Activated CD4-positive, CD25-positive, alpha-beta regulatory T cell treated with anti-CD3 and anti-CD28 coated beads, Interleukin-2, amount 50 U/mL, for 16 hours (primary cell): ENCODE measurements at places on chromosomes 12 and 14.

- no peak for DNase-seq
These were observed 81.9 kb upstream of the ATF7IP start for GRCh38 chr12:14283489-14284144.

DNA sequence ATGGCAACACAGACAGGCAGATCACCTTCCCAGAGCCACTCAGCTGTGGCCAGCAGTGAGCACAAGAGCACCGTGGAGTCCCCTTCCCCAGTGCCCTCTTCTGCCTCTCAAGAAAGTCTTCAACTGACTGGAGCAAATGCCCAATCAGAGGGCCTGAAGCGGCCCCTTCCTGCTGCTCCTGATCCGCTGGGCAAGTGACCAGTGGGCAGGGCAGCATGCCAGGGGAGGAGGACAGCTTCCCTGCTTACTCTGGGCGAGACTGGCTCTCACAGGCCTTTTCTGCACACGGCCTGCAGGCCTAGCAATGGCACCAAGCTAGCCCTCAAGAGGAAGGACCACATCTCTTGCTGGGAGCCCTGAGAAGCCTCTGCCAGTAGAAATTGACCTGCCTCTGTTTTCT, 890 bp downstream of the KRT71 start:
- DNase-seq = no peak

DNA sequence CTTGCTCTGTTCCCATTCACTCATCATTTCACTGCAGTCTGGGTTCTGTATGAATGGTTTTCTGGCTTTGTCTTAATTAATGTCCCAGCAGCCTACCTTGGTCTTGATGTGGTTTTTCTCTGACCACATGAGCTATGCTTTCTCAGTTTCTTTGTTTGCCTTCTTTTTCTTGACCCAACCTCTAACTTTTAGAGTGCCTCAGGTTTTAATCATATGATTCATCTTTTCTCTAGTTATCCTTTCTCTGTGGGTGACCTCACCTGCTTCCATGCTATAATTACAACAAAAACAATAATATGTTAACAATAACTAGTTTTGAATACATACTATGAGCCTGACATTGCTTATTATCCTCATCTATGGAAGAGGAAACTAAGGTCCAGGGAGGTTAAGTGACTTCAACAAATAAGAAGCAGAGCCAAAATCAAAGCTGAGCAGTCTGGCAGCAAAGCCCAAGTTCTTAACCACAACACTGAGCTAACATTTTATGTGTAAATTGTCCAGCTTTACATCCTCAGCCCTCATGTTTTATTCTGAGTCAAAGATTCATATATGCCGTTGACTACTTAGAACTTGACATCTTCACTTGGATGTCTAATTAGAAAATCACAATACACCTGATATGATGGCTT, 4.7 kb upstream of the EPYC start:
- no peak for DNase-seq

- no peak for DNase-seq
These were observed 4.0 kb upstream of the CRIP2 start for GRCh38 chr14:105470350-105471296.

DNA sequence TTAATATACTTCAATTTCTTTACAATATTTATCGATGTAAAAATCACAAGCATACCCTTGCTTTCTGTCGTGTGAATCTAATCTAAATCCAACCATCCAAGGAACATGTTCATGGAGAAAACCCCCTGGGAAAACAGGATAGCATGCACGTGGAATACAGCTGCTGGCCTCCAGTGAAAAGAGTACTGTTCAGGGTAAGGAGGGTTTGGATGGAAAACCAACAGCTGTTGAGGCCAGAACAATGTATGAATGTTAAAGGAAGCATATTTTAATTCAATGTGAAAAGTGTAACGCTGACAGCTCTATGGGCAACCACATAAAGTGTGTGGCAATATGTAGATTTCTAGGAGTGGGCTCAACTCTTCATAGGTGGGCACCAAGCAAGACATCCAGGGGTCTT, 344.0 kb downstream of the TMEM132D start:
- no peak for DNase-seq

DNA sequence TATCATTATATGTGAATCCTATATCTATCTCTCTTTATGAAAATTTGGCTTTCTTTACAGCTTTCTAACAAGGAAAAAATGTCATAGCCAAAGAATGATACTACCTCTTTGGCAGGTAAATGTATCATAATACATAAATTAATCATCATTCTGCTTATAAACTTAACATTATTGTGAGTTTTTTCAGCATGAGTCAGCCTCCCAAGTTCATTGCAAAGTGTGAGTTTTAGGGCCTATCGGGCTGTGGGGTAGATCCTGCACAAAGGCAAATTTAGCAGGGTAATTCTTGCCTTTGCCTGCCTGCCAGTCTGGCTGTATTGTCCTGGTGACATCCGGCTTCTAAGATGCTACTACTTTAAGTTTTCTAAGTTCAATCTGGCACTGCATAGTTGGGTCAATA, 412.6 kb downstream of the MDGA2 start:
- no peak for DNase-seq

GRCh38 chr12:49055978-49056754, 4.4 kb downstream of the KMT2D start:
- DNase-seq = peak; percentile 17

- DNase-seq = no peak
These were observed 338.8 kb upstream of the SFSWAP start for GRCh38 chr12:131372171-131372475.

DNA sequence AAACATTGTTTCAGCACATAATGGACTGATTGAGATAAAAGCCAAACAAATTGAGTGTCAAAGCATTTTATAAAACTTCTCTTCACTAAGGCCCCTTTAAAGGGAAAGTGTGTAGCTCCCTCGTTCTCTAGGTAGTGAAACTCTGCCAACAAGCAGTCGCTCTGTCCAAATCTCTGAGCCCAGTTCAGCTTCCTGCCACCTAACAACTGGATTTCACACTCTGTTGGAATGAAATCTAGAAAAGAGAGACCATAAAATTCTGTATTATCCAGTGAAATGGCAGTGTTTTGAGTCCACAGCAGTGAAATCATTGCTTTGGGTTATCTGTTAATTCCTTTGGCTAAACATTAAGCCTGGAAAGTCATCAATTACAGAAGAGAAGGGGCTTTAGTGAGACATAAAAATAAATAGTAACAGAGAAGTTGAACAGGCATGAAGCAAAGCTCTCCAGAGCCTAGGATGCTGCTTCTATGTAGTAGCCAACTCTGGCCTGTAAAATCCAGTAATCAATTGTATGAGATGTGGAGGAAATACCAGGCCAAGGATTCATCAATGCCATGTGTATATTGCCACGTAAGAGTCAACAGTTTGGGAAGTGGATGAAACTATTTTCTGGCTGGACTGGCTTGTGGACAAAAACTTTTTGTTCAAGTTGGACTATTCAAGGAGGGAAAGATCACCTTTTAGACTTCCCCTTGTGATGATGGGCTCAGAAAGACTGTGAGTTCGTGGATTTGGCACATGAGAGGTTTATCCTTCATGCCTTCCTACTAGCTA, 122.5 kb downstream of the WIF1 start:
- no peak for DNase-seq

GRCh38 chr12:57619434-57620244, 8.4 kb downstream of the ARHGEF25 start:
- no peak for DNase-seq

DNA sequence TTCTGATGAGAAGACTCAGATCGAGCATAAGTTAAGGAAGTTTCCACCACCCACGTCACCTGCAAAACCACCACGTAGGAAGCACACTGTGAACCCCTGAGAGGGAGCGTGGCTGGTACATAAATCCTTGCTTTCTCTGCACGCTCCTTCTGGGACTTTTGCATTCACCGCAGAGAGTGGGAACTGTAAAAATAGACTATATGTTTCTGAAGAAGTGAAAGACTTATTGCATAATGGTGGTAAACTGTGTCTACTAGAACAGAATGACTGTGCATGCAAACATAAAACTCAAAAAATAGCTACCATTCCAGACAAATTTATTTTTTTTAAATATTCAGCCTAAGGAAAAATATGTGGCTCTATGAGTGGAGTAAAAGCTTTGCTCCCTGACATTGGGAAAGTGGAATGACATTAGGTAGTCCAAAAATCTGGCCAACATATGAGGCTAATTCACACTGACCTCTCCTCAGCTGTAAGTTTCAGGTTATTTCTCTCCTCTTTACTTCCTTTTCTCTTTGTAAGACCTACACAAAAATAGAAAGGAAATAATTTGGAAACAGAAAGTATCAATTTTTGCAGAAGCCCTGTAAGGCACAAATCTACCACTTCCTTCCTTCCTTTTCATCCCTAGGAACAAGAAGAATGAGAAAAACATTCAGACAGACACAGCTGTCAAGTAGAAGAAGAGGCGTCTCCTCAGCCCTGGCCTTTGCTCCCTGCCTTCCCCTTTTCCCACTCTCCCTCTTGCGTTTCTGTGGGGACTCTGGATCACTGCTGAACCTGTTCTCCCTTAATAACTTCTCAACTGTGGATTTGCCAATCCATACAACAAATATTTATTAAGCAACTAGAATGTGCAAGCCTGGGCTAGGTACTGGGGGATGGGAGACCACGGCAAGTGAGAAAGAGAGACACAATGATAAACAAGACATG, 264.3 kb upstream of the FOXN3 start:
- DNase-seq = no peak

DNA sequence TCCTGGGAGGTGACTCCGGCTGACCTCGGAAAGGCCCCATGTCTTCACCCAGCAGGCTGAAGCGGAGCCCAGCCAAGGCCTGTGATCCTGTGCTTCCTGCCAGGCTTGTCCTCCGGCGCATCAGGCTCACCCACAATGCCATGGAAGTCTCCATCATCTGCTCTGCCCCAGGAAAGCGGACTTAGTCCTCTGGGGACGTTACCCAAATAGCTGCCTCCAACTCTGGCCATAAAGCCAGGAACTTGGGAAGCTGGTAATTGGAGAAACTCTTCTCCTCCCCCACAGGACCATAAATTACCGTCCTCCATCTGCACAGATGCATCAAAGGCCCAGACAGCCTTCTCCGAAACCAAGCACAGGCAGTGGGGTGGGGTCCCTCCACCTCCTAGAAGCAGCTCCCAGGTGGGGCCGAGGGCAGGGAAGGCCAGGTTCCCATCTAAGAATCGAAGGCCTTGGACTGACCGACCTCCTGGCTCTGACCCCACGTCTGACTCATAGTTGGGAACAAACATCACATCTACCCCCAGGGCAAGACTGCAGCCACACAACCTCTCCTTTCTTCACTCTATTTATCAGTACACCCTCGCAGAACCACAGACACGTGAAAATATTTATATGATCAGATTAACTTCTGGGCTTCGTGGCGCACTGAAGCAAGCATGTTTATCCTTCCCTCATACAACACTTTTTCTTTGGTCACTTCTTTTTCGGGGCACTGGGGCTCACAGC, 56.4 kb downstream of the PITPNM2 start:
- no peak for DNase-seq

DNA sequence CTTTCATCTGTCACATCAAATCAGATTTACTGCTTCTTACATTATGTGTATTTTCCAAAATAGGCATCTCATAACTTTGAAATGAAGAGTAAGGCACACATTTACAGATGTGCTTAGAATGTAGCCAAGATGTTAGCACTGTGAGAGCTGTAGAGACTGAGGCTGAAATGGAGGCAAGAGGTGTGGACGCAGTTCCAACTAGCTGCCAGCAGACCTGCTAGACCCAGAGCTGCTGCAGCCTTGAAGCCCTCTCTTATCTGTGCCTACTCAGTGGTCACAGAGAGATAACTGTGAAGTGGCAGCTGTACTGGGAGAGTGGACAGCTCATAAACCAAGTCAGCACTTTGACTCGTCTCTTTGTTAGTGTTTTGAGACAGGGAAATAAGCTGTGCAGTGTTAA, 470.9 kb downstream of the CCER1 start:
- no peak for DNase-seq

- no peak for DNase-seq
These were observed 996.8 kb upstream of the TMEM132C start for GRCh38 chr12:127270193-127270592.

GRCh38 chr14:99698642-99699041, 14.5 kb downstream of the CYP46A1 start:
- DNase-seq = no peak

DNA sequence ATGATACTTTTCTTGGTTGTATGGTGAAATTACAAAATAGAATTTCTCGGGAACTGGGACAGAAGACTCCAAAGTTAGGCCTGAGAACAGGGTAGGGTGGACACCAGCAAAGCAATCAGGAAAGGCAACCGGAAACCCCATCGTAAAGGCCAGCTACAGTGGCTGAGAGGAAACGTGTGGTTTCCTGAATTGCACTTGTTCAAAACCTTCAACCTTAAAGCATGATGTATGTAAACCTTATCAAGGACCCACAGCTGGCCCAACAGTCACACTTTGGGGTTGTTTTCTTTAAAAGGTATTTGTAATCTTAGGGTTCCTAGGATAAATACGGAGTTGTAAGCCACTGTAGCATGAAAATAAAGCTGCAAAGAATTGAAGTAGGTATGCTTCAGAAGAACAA, 2.2 kb upstream of the PTGDR start:
- DNase-seq = no peak

DNA sequence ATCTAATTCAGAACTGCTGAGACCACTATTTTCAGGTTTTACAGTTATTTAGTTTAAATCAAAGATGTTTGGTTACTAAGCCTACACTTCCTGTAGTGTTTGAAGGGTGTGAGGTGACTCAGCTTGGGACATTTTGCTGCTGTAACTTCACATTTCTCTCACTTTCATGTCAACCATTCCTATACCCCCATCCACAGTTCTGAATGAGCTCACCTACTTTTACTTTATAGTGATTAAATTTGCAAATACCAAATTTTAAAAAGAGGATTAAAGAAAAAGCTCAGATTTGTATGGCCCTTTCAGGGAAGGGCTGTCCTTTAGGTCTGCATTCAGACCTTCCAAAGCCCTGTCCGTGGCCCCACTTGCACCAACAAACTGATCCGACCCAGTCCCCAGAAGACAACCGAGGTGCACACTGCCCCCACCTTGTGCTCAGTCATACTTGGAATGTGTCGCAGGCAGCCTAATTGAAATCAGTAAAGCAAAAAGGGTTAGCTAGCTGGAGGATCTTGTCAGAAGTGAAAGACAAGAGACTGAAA, 174.4 kb downstream of the MON2 start:
- no peak for DNase-seq

DNA sequence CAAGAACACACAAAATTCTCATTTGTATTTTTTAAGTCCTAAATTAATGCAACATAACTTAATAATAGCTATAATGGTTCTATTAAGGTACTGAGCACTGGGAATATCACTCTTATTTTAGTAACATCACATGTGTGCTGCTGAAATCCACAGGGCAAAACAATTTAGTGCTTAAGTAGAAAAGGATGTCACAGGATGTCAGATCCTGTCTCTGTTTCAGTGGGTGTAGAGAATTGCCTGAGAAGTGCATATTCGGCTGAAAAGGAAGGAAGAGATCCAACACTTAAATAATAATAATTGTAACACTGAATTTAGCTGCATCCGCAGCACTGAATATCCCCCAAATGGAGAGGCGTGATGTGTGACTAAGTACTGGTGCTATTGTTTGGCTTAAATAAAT, 8.6 kb downstream of the LDHB start:
- no peak for DNase-seq

DNA sequence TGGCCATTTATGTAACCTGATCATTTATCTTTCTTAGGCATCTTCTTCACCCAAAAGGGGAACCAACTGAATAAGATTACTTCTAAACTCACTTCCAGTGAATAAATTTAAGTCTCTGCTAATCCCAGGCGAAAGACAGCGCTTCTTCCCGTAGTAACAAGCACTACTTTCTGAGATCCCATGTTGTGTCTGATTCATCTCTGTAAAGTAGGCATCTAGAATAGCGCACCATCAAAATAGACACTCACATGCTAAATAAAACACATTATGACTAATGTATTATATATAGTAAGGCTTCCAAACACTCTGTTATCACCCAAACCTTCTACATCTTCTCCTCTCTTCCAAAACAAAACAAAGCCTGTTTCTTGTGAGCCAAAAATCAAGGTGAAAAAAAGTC, 15.1 kb downstream of the GTF2A1 start:
- DNase-seq = no peak
